ENCODE measurements at places on chromosomes 6 and 20.
A peak's percentile ranks its signal among the peaks of the same experiment; 100 is the strongest.

DNA sequence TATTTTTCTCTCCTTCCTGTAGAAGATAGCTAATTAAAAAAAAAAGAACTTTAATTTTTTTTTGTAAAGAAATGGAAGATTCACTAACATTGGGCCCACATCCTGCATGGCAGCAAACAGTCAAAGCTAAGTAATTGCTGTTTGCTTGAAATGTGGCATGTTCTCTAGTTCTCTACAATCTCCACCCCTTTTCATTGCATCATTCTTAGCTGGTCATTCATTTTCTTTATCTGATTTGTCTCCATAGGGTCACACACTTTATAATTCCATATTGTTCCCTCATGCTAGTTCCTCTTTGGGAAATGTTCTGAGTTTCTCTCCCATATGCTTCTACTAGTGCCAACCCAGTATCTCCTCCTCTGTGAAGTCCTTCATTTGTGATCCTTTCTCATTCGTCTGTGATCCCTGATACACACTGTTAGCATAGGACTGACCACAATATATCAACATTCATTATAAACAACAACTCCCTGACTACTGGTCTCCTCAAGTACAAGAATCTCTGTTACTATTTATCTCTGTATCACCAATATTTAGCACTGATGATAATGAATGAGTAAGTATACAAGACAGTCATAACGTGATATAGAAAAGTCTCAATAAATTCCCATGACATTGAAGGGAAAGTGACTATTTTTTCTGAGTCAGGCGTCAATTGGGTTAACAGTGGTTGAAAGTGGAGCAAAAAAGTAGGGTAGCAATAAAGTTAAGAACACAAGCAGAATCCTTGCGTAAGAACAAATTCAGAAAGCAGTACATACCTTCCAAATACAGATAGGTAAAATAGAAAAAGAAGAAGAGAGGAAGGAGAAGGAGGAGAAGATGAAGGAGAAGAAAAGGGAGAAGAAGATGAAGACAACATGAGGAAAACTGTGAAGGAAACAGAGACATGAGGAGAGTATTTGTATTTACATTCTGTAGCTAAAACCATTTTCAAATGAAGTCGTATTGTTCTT, 33.2 kb upstream of the MYB start:
- no peak for DNase-seq

DNA sequence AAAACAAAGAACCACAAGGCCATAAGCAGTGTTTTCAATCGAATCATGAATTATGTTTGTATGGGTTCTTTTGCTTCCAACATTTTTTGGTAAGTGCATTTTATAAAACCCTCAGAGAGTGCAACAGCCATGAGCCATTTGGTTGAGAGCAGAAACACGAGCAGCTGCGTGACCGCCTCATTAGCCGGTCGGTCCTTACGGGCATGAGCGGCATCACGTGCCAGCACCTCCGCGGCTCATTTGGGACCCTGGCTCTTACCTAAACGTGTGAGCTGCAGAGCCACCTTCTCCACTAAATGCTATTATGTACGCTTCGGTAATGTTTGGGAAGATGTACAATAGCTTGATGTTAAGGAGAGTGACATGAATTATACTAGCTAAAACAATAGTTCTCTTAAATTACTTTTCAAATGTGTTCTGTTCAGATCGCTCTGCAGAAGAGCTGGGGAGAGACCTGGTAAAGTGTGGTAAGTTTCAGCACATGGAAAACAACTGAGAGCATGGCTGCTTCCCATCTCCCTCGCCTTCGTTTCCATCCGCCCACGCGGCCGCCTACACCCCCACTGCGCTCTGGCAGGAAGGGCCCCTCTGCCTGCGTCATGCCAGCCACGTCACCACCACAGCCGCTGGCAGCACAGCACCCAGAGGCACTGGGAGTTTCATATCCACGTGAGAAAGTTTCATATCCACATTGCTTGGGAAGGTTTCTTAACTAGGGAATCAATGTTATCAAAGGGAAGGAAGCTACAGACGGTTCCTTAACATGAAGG, 23.7 kb upstream of the PDE10A start:
- no peak for DNase-seq

- peak; percentile 71 for DNase-seq
These were observed 13.2 kb downstream of the OTOR start for GRCh38 chr20:16761305-16761829.

GRCh38 chr20:50580016-50580747, 70.0 kb downstream of the PTPN1 start:
- peak; percentile 52 for DNase-seq

DNA sequence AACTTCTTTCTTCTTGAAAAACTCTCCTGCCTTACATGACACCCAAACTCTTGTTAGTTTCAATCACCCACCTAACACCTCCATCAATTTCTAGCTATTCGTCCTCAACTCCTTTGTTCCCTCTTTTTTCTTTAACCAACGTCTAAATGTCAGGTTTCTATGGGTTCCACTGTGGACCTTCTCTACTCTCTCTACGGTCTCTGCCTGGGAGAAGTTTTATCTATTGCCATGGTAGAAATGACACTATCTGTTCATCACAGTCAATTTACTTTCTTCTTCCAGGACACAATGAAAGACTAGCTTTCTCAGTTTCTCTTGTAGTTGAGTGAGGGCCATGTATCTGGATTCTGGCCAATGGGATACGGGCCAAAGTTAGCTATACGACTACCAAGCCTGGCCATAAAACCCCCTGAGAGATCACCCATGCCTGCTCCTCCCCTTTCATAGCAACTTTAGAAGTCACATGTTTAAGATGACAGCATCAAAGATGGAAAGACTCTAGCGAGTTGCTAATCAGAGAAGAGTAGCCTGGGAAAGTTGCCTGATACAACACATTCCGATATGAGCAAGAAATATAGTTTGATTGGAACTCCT, 17.9 kb downstream of the RNGTT start:
- DNase-seq: no peak

- DNase-seq: peak; percentile 70
These were observed 39.6 kb downstream of the RNF217 start for GRCh38 chr6:125001684-125002405.

- DNase-seq: no peak
These were observed 40.5 kb downstream of the SNAP25 start for GRCh38 chr20:10259166-10259565.

- peak; percentile 11 for DNase-seq
These were observed 37.0 kb upstream of the GCLC start for GRCh38 chr6:53581856-53582255.

DNA sequence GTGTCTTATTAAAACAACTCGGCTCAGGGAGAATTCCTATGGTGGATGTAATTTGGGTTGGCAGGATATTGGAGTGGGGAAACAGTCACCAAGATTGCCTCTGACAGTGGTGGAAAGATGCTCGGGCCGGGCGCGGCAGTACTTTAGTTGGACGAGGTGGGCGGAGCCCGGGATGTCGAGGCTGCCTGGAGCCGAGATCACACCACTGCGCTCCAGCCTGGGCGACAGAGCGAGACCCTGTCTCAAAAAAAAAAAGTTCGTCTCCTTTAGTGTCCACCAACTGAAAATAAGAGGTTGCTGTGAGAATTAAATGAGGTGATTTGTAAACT, 621 bp downstream of the NOL7 start:
- DNase-seq: peak; percentile 52

DNA sequence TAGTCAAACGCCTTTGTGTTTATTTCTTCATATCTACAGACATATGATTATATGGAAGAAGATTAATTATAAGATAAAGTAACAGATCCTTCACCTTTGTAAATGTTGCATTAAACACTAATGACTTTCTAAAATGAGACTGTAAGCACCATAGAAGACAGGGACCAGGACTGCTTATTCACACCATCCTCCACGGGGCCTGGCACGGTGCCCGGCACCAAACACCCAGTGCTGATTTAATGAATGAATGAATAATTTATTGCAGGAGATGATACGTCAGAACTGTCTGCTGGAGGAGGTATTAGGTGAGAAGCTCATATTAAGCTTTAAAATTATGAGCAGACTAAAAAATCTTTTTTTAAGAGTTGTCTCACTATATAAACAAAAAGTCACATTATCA, 88.3 kb downstream of the SLX4IP start:
- no peak for DNase-seq

DNA sequence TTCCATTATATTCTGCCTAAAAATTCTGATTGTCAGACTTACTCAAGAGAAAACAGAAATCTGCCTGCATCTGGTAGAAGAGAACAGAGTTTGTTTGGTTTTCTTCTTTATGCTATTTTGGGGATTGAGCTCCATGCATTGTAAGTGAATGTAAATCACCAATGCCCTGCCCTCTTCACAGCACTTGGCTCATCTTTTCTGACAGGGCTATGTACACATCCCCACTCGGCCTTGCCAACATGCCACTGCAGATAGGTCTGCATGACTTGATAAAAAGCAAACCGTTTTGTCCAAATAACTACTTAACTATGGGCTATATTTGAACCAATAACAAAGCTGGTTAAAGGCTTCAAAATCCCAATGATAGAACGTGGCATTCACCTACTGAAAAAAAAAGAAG, 117.7 kb downstream of the IBTK start:
- no peak for DNase-seq

GRCh38 chr6:43734294-43734665, 35.7 kb upstream of the VEGFA start:
- DNase-seq: no peak

GRCh38 chr6:100913400-100914276, 32.5 kb upstream of the ASCC3 start:
- no peak for DNase-seq

GRCh38 chr6:34005901-34006531, 139.9 kb downstream of the GRM4 start:
- no peak for DNase-seq

- no peak for DNase-seq
These were observed 57.4 kb downstream of the IYD start for GRCh38 chr6:150426198-150426597.

DNA sequence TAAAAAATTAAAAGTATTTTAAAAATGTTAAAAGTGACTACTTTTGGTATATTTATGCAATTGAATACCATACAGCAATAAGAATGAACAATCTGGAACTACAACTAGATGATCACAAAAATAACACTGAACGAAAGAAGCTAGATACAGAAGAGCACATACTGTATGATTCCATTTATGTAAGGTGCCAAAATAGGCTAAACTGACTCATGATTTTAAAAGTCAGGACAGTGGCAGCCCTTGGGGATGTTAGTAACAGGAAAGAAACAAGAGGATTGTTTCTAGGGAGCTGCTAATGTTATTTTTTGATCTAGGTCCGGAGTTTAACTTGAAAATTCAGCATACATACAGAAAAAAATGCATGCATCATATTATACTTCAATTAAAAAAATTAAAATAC, 42.3 kb downstream of the KIF13A start:
- DNase-seq: peak; percentile 74

GRCh38 chr6:114407426-114408035, 64.7 kb upstream of the HS3ST5 start:
- no peak for DNase-seq

- peak; percentile 79 for DNase-seq
These were observed 686.2 kb upstream of the SLC35B3 start for GRCh38 chr6:9121549-9121948.

GRCh38 chr6:84027340-84028181, 6.0 kb upstream of the MRAP2 start:
- peak; percentile 72 for DNase-seq

- no peak for DNase-seq
These were observed 16.6 kb upstream of the PLCB1 start for GRCh38 chr20:8115436-8115835.

- DNase-seq: no peak
These were observed 75.7 kb downstream of the TTLL2 start for GRCh38 chr6:167400482-167401138.

GRCh38 chr6:147941143-147941542, 401.5 kb upstream of the SASH1 start:
- DNase-seq: peak; percentile 50

GRCh38 chr6:90399970-90400369, 103.3 kb upstream of the BACH2 start:
- DNase-seq: no peak

GRCh38 chr6:69816569-69816968, 19.8 kb upstream of the LMBRD1 start:
- DNase-seq: no peak

DNA sequence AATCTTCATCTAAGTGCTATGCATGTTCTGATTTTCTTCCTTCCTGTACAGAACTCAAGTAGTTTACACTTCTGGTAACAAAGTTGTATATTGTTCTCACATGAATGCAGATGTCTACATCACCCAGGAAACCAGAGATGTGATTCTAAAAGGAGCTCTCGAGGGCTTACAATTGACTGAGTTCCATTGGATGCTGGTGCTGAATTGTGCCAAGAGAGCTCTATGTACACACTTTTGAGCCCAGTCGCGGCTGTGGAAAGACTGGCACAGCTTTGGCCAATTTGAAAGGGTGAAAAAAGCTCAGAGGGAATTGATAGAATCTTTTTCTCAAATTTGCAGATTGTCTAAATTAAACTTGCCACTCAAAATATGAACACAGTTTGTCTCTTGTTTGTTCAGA, 340.7 kb downstream of the LMBRD1 start:
- no peak for DNase-seq

DNA sequence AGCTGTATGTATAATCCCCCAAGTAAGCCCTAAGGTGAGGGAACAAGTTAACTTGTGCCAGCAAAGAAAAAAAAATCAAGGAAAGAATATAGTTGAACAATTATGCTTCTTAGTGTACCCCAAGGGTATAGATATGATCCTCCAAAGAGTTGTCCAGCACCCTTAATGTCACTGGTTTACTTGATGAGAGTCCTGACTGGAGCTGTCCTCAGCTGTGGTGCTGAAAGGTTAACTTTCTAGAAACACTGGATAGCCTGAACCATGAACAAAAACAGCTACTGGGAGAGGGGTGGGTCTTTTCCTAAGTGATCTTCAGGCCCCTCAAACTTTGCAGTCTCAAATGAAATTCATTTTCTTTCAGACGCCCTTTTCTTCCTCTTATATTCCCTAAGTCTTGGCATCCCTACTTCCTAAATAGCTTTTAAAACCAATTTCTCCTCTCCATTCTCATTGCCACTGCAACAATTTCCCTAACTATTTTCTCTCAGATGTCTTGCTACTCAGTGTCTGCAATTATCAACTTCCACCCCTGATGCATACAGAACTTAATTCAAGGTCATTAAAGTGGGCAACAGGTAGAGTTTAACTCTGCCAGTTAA, 83.5 kb upstream of the PROKR2 start:
- peak; percentile 3 for DNase-seq

DNA sequence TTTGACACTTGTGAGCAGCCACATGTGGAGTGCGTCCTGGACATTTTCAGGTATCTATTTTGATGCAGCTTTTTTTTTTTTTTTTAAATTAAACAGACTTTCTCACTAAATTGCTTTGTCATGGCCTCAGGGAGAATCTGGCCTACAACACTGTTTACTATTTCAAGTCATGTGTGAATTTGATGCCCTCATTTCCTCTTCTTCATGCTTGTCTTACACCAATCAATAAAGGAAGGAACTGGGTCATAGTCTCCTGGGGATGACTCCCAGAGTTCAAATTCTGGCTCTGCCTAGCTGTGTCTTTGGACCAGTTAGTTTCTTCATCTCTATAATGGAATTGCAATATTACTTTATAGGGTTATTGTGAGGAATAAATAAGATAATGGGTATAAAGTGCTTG, 554.1 kb downstream of the PRKN start:
- no peak for DNase-seq

- DNase-seq: peak; percentile 97
These were observed 19.2 kb downstream of the TUBB2B start for GRCh38 chr6:3208098-3208774.

GRCh38 chr6:53009056-53009455, 14.0 kb upstream of the GSTA4 start:
- no peak for DNase-seq

- no peak for DNase-seq
These were observed 1.8 kb downstream of the NKX2-2 start for GRCh38 chr20:21511850-21512633.
